RWPE1 (cell line): ENCODE measurements at places on chromosomes 1 and 21.

DNA sequence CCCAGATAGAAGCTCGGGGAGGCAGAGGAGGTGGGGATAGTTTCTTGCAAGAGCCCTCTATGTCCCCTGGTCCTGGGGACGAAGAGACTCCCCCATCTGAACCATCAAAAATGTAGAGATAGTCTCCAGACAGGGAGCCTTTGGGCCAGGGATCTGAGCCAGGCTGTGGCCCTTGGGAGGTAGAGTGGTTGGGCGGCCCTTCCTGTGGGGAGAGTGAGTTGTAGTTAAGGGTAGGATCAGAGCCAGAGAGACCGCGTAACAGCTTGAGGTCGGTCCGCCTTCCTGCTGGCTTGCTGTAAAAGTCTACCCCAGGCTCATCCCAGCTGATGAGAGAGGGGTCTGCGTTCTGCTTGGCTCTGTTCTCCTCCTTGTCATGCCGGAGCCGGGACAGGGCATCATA lies 25.3 kb downstream of the PIK3C2B start:
- no peak for DNase-seq

GRCh38 chr1:59055908-59056719 lies 240.8 kb upstream of the FGGY start:
- no peak for DNase-seq

GRCh38 chr1:921011-921837 lies 2.5 kb upstream of the SAMD11 start:
- peak; percentile 70 for DNase-seq

DNA sequence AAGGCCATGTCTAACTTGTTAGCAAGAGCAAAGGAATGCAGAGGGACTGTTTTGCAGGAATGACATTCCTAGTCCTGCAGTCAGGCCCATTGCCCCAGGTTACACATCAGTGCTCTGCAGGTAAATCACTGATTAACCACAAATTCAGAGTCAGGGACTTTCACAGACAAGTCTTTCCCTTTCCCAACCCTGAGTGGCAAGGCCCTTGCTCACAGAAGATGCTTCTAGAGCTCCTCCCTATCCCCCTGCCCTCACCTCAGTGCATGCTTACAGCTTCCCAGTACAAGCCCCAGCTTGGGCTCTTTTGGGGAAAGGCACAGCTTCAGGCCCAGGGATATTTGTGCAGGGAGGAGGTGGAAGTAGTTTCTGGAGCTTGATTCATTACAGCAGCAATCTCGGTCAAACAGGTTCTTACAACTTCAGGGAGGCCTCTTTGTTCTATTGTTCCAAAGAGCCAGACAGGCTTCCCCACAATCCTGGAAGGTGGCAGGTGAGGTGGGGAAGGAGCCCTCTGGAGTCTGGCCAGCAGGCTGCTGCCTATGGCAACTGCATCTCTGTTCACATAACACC lies 53.9 kb downstream of the CASQ2 start:
- DNase-seq, result peak; percentile 78

DNA sequence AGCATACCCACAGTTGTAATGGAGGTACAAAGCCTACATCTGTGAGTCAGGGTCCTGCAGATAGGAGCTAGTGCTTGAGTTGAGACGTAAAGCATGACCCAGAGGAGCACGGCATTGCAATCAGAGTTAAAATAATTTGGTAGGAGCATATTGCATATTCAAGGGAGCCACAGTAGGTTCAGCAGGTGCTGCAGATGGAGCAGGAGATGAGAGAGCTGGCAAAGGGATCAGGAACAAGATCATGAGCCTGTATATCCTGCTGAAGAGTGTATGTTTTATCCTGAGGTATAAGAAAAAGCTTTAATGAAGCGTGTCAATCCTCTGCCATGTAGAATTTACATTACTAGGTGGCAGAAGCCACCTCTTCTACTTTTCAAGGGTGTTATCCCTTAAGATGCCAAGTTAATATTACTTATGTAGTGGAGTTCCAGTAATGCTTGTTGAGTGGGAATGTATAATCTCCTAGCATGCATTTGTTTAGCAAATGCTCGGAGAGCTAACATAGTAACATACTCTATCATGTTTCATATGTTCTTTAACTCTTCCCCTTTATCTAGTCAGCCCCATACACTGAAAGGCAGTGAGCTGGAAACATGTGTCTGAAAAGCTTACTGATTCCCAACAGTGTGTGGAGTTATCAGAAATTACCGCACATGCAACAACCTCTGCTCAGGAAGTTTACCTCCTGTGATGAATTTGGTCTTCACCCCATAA lies 300.3 kb downstream of the GRIK1 start:
- no peak for DNase-seq
